ENCODE measurements at places on chromosomes 2 and 18. TPM values are rescaled to one million over a fixed set of nuclear protein-coding genes. Genes with fewer than 3 reads are reported as not detected.

LYPD6 gene
- total RNA-seq = not detected

DNA sequence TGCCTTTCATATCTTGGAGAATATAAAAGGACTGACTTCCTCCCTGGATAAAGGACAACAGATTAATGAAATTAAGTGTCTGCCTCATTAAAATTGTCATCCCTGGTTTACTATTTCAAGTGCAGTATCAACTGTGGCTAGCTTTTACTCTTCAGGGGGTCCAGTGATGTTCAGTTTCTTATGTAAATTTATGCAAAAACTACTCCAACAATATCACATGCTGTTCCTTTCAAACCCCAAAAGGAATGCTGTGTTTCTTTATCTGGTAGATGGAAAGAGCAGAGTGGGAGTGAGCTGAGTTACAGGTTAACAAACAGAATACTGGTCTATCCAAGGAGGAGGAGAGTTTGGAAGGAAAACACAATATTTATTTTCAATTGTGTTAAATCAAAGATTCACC is 283.7 kb upstream of the VWC2L start:
- no peak for DNase-seq

DNA sequence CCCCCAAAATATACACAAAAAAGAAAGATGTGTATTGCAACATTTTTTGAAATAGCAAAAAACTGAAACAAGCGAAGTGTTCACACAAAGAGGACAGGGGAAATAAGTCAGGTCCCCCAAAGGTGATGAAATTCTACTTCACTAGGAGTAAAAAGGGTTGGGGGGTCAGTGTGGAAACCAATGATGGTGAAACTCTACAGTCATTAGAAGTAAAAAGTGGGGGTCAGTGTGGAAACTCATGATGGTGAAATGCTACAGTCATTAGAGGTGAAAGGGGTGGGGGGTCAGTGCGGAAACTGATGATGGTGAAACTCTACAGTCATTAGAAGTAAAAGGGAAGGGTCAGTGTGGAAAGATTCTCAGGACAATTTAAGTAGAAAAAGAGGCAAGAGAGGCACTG is 298.2 kb downstream of the EIPR1 start:
- no peak for DNase-seq

DNA sequence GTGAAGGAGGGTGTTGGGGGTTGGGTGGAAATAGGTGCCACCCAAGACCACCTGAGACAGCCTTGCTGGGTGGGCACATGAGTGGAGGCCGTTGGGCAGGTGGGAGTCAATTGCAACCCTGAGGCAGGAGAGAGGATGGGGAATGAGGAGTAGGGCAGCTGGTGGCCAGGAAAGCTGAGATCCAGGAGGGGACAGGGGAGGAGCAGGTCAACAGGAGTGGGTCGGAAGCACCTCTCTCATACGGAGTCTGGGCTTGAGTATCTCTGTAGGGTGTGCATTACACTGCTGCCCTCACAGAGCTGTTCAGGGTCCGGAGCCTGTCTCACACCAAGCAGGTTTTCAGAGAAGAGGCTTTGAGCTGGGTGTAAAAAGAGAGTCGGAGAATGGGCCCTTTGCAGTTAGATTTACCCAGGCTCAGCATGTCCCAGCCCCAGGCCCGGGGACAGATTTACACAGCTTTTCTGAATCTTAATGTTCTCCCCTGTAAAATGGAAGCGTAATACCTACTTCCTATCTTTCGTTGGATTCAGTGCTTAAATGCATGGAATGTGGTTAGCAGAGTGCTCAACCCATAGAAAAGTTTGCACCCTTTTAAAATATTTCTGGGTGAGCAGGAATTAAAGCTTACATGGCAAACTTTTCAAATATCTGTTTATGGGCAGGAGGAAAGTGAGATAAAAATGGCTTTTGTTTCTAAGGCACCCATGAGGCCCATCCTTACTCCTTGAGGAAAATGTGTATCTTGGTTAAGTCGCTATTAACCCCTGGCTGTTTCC is 144.0 kb upstream of the MYCN start:
- DNase-seq = no peak

GRCh38 chr18:11215216-11215615 is 65.8 kb upstream of the PIEZO2 start:
- DNase-seq = no peak

- DNase-seq = no peak
Measured at GRCh38 chr2:179592167-179592936, 269.1 kb downstream of the ZNF385B start.

DNA sequence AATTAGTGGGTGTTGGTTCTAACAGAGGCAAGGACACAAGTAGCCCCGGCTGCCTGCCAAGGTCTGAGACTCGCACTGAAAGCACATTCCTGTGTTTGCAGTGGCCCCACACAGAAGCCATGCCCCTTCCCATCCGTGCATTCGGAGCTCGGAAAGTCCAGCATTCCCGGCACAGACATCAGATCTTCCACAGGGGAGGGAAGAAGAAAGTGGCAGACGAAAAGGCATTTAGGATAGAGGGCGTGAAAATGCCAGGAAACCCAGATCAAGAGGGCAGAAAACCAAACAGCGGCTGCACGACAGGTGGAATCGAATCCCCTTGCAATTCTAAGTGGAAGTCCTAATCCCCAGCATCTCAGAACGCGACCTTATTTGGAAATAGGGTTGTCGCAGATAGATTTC is 105.5 kb upstream of the ASB18 start:
- no peak for DNase-seq

DNA sequence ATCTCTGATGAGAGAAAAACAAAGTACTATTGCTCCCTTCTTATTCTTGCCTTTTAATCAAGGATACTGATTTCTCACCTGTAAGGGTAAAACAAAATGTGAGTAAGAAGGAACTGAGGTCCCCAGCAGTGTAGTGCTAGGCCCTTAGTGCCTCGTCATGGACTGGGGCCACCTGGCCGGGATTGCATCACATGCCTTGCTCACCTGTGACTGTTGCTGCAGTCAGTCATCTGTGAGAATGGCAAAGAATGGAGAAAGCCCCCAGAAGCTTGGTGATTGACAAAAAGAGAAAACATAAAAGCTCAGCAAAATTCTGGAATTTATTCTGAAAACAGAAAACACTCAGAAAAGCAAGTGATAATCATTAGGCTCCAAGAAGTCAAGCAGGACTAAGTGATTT is 63.4 kb downstream of the SPATS2L start:
- DNase-seq = no peak

B3GNT7 gene
- total RNA-seq = 7.4 TPM

GRCh38 chr2:43885132-43885632 is 46.4 kb downstream of the ABCG8 start:
- DNase-seq = no peak

- DNase-seq = no peak
Measured at GRCh38 chr18:34802959-34803358, 92.9 kb downstream of the DTNA start.

GRCh38 chr2:86065512-86065911 is 40.2 kb downstream of the POLR1A start:
- DNase-seq = no peak

CACNB4 gene
- total RNA-seq = 0.76 TPM

REEP1 gene
- total RNA-seq = not detected

DNA sequence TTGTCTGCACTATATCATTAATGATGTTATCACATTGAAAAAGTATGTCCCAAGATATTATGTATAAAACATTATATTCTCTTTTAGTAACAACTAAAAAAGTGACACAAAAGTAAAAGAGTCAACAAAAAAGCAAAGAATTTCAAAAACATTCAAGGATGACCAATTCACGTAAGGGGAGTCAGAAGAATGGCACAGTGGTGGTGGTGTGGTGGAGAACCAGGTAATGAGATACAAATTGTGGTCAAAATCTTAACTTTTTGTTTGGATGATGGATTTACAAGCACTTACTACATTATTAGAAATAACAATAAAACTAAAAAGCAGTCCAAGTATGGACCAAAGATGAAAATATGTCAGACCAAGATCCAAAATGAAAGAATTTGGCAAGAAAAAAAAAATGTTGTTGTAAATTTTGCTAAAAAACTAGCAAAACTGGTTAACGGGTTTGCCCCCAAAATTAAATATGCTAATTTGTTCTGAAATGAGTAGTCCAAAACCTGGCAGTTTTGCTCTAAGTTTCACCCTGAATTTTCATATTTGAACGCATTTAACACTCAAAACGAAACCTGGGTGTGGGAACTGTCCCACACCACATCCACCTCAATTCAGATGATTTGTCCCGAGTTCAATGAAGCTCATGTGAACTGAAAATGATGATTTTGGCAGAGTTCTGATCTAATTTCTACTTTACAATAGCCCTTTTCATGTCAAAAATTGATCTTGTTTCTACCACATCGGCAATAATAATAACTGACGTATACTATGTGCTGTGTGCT is 135.8 kb downstream of the IKZF2 start:
- no peak for DNase-seq

NEU4 gene
- 0.50 TPM for total RNA-seq

SYT4 gene
- total RNA-seq = not detected

All from OCI-LY7 (cell line).